ENCODE measurements at places on chromosomes 7 and 10.

DNA sequence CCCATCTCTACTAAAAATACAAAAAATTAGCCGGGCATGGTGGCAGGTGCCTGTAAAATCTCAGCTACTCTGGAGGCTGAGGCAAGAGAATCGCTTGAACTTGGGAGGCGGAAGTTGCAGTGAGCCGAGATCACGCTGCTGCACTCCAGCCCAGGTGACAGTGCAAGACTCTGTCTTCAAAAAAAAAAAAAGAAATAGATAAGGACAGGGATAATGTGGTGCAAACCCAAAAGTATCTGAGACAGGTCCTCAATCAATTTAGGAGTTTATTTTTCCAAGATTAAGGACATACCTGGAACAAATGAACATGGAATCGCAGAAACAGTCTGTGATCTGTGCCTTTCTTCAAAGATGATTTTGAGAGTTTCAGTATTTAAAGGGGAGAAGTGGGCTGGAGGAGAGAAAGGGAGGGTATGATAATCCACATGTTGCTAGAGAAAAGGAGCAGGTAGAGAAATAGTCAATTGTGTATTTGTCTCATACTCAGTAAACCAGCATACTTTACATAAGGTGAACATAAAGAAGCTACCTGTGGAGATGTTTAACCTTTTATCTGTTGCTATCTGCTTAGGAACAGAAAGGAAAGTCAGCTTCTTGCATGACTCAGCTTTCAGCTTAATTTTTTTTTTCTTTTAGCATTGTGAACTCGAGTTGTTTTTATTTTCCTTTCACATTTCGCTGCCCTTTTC lies 4.9 kb upstream of the MTPN start:
- no peak for DNase-seq

GRCh38 chr7:28407651-28408050 lies 4.7 kb upstream of the CREB5 start:
- no peak for DNase-seq

- no peak for DNase-seq
Observed at GRCh38 chr10:119483839-119484238, 58.7 kb downstream of the RGS10 start.

DNA sequence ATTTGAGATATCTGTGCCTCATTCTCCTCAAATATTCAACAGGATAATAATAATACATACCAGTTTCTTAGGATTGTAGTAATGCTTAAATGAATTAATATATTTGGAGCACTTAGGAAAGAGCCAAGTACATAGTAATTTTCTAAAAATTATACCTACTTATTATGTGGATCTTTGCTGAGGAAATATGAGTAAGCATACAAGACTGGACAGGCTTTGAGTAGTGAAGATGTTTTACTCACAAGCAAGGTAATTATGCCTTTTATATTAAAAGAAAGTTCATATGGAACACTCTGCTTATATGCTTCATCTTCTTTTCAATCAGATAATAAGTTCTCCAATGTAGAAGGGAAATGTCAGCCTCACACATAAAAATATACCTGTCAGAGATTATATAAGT lies 337.5 kb upstream of the KAT6B start:
- no peak for DNase-seq

- DNase-seq, result no peak
Observed at GRCh38 chr10:65273115-65273514, 1652.7 kb upstream of the LRRTM3 start.

DNA sequence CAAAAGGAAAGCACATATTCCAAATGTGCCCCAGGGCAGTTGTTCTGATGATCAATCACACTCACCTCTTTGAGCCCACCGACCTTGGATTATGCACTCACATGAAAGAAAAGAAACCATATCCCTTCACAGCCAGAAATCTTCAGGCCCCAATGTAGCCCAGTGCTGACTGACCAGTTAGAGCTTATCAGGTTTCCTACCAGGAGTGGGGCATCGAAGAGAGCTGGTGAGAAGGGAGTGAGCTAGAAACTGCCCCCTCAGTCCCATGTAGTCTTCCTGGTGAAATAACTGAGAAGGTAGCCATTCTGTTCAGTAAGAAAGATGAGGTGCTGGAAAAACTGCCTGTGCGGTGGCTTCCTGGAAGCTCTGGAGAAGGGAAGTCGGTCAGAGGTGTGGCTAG lies 32.2 kb downstream of the NRCAM start:
- DNase-seq, result no peak

DNA sequence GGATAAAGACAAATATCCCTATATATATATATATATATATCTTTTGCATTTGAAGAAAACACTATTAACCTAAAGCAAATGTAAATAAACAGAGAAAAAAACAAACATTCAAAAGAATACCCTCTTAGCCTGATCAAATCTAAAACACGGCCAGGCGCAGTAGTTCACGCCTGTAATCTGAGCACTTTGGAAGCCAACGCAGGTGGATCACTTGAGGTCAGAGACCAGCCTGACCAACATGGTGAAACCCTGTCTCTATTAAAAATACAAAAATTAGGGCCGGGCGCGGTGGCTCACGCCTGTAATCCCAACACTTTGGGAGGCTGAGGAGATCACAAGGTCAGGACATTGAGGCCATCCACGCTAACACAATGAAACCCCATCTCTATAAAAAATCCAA lies 9.2 kb downstream of the ANXA7 start:
- DNase-seq, result no peak

- DNase-seq, result no peak
Observed at GRCh38 chr10:86848747-86849146, 92.3 kb downstream of the BMPR1A start.

- no peak for DNase-seq
Observed at GRCh38 chr7:132577206-132578049, 1.2 kb upstream of the PLXNA4 start.

DNA sequence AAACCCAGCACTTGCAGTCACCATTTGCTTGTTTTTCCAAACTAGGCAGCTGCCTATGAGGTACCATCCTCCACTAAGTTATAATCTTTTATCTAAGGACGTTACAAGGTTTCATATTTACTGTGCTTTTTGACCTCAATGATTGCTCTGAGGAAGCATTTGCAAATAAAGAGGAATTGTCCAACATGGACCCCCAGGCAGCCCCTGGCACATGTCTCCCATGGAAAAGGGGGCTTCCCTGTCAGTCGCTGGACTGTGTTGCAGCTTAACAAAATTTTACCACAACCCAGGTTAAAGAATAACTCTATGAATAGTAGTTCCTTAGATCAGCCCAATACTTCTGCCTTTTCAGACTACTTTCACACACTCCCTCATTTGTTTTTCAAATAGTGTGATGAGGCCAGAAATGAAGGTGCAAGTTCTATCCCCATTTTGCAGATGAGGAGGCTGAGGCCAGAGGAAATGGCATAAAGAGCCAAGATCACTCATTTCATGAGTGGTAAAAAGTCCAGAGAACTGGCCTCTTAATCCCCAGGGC lies 52.8 kb upstream of the ZPBP start:
- DNase-seq, result no peak

- DNase-seq, result no peak
Observed at GRCh38 chr10:3330663-3331062, 158.1 kb upstream of the PITRM1 start.

- DNase-seq, result no peak
Observed at GRCh38 chr7:77459311-77459726, 43.2 kb upstream of the GSAP start.

GRCh38 chr10:111037858-111038257 lies 39.0 kb upstream of the ADRA2A start:
- no peak for DNase-seq

- DNase-seq, result no peak
Observed at GRCh38 chr10:1127629-1128028, 71.4 kb downstream of the WDR37 start.

GRCh38 chr7:10192074-10192473 lies 781.6 kb upstream of the PHF14 start:
- no peak for DNase-seq

- DNase-seq, result no peak
Observed at GRCh38 chr7:152178405-152179058, 153.1 kb downstream of the GALNT11 start.

GRCh38 chr10:88507404-88507803 lies 75.7 kb downstream of the RNLS start:
- DNase-seq, result no peak

DNA sequence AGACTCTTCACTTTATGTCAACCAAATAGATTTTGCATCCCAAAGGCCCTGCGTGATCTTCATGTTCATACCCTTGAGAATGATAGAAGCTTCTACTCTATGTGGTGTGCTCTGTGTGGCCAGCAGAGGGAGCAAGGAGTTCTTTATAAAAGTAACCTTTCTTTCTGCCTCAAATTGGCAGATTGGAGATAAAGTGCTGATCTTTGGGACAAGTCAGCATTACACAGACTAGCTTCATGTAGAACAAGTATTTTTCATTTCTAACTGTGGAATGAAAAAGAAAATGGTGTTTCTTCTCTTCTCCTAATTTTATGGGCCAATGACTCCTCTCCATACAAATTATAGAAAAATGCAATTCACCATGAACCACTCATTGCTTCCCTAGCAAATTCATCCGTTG lies 1214.1 kb downstream of the SORCS1 start:
- no peak for DNase-seq

- no peak for DNase-seq
Observed at GRCh38 chr7:2523461-2523936, 3.9 kb downstream of the LFNG start.

DNA sequence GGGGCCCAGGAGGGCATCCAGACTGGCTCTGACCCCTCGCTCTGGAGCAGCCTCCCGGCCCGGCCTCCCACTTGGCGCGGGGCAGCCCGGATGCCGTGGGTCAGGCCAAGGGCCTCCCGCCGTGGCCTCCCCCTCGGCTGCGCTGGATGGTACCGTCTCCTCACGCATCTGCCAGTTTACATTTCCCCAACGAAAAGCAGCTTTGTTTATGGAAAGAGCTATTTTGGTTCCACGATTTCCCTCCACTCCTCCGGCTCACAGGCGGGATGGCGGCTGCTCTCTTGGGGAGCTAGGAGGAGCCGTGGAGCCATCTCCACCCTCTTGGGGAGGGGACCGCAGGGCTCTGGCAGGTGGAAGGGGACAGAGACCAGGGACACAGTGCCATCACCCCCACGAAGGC lies 93.2 kb upstream of the MYL10 start:
- DNase-seq, result no peak

GRCh38 chr7:83040484-83040883 lies 122.2 kb downstream of the PCLO start:
- DNase-seq, result no peak

DNA sequence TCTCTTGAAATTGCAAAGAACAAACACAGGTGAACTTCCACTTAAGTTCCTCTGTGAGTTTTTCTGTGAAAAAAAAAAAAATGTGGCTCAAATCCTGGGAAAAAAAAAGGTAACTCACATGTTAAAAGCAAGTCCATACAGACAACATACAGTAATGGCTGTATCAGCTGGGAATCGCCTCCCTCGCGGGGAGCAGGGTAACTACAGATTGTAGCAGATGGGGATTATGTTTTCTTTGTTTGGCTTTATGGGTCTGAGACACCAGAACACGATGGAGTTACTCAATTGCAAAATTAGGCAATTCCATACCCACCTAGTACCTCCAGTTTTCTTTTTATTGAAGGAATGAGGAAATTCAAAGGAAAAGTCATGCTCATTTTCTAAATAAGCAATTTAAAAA lies 42.3 kb downstream of the FEZF1 start:
- no peak for DNase-seq

DNA sequence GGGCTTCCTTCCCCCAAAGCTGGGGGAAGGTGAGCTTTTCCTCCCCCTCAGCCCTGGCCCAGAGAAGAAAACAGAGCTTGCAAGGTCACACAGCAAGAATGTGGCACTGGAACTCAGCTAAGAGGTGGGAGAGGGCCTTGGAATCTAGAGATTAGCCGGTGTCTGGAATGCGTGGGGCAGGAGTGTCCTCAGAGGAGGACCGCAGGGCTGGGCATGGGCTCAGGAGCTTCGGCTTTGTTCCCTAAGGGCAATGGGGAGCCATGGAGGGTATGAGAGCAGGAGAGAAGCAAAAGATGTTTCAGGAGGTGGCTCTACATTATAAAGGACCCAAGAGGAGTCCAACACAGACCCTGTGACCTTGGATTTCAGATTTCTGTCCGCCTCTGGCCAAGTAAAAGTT lies 127.2 kb upstream of the TNRC18 start:
- DNase-seq, result no peak

DNA sequence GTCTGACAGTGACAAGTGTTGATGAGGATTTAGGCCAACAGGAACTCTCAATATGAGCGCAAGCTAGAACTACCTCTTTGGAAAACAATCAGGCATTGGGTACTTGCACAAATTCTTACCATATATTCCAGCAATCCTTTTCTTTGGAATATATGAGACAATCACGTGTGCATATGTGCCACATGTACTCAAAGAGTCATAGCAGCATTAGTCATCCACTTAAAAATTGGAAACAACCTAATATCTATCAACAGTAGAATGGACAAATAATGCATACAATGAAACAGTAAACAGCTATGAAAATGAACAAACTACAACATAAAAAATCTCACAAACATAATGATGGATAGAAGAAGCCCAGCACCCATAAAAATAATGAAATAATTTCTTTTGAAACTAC lies 179.7 kb downstream of the GLI3 start:
- DNase-seq, result no peak

GRCh38 chr10:92142512-92142911 lies 148.4 kb downstream of the CPEB3 start:
- no peak for DNase-seq

DNA sequence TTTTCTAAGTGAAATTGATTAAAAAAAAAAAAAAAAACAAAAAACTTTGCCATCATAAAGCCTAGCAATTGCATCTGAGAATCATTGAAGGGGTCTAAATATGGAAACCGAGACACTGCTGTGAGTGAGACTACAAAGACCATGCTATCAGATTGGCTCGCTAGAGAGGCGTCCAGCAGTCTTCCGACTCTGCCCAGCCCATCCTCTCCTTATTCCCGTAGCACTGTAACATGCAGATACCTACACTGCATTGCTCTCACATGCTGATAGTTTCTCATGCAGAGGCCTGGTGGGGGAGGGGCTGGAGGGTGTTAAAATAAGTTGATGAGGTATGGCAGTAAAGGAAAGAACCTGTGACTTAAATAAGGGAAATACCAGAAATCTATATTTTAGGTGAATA lies 130.7 kb downstream of the NRF1 start:
- DNase-seq, result no peak

DNA sequence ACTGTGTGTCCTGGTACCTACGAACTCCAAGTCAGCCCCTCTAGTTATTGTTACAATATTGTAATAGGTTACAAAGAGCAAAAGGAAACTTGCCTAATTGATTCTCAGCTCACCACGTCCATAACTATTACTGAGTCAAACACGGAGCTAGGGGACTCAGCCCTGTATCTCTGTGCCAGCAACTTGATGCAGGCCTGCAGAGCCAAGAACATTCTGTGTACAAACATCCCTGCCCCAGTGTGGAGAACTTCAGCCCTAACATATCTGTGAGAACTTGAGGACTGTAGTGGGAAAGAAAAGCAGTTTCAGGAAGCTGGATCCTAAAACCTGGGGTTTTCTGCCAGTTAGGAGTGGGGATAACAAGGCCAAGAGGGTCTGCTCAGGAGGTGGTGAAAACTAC lies 114.9 kb upstream of the PRSS58 start:
- no peak for DNase-seq
